ENCODE measurements at places on chromosomes 13 and 19.

DNA sequence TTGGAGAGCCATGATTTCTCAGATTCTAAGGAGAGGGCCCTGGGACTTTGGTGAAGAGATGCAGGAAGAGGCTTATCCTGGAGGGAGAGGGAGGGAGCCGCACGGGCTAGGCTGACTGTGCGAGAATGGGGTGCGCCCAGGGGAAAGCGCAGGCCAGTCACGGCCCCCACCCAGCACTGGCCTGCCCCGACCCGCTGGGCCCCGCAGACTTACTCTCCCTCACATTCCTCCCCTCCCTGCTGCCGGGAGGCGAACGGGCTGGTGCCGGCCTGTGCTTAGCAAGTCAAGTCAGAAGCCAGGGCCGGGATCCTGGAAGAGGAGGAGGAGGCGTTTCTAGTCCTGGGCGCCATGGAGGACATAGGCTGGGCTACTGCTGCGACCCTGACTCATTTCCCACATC is 120.0 kb downstream of the CRYL1 start:
- DNase-seq = no peak

DNA sequence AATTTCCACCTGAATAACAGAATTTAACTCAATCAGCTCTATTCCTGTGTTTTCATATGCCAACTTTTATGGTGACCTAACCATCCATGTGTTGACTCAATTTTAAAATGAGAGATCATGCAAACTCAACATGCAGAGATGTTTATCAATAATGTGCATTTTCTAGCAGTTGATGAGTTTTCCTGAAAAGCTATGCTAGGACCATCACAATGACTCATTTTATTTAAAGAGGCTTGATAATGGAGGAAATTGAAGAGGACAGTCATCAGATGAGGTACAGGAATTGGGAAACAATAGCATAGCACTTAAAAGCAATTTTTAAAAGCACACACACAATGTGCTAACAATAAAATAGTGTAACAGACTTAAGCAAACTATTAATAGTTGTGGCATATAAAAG is 127.1 kb downstream of the VWA8 start:
- no peak for DNase-seq

- no peak for DNase-seq
Measured at GRCh38 chr19:35608251-35608650, 4.3 kb upstream of the HAUS5 start.

DNA sequence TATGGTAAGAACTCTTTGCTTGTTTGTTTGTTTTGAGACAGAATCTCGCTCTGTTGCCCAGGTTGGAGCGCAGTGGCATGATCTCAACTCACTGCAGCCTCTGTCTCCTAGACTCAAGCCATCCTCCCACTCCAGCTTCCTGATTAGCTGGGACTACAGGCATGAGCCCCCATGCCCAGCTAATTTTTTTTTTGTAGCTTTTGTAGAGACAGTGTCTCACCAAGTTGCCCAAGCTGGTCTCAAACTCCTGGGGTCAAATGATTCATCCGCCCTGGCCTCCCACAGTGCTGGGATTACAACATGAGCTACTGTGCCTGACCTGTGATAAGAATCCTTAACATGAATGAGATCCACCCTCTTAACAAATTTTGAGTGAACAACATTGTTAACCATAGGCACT is 183.9 kb upstream of the TSHZ3 start:
- DNase-seq = no peak

GRCh38 chr13:43472980-43473379 is 313.8 kb downstream of the ENOX1 start:
- DNase-seq = no peak

DNA sequence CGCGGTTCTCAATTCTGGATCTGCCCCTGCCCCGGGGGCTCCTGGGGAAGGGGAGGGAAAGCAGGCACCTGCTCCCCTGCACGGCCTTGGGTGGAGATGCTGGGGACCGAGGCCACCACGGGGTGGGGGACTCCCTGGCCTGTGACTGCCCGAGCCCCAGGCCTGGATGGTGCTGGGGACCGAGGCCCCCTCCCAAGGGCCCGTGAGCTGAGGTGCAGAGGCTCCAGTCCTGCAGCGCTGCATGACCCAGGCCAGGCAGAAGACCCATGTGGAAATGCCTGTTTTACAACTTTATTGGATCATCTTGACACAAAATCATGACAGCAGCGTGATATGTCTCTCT is 4.0 kb downstream of the IZUMO4 start:
- no peak for DNase-seq

DNA sequence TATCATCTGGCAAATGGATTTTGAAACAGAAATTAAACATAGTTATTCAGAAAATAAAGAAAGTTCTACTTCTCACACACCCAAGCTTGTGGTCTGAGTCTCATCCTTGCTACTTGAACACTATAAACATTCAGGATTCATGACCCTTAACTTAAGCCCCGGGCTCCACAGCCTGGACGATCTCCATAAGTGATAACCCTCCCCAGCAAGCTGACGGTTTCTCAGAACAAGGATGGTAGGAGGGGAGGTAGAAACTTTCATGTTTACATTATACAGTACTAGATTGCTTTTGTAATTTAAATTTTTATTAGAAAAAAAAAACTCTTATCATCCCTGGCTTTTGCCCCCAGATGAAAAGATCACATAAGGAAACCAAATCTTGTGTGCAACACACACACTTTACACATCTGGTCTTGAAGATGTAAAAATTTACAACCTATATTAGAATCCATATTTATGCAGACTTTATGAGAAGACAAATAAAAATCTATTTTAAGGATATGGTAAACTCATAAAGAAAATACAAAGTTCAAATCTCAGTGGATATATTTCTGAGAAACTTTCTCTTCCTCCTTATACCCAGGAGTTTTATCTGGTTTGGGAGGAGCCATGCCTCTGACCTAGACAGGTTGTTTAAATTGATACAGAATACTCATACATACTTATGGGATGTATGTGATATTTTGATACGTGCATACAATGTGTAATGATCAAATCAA is 20.0 kb upstream of the ATP12A start:
- no peak for DNase-seq

DNA sequence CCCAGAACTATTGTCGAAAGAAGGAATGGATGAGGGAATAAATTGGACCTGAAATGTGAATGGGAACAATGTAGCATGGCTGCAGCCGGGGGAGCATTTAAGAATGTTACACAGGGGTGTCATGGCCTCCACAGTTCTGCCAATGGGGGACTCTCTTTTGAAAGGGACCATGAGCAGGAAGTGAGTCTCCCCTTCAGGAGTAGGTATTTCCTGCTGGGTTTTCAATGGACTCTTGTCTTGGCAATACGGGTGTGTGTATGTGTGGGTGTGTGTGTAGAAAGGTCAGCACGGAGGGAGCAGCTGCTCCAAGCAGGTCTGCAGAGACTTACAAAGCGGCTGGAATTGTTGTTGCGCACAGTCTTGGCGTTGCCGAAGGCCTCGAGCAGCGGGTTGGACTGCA is 24.4 kb downstream of the MYO1F start:
- no peak for DNase-seq

DNA sequence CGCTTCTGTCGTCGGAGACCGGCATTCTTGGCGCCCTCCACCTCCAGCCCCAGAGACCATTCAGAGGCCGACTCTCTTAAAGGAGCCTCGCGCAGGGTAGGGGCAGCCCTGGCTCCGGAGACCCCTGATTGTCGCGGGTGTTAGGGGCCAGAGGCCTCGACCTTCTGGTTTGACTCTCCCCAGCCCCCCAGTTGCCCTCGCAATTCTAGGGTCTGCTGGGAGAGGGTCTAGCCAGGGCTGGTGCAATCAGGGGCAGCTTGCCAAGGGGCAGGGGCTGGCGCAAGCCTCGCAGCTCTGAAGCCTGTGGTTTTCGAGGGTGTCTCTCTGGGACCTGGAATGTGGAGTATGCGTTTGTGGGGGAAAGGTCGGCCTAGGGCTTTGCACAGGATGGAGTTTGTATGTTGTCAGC is 1.6 kb upstream of the SLC7A10 start:
- no peak for DNase-seq

- peak; percentile 18 for DNase-seq
Measured at GRCh38 chr19:3983936-3984583, 1.2 kb downstream of the EEF2 start.

GRCh38 chr13:75393839-75394520 is 88.0 kb downstream of the TBC1D4 start:
- DNase-seq = no peak

DNA sequence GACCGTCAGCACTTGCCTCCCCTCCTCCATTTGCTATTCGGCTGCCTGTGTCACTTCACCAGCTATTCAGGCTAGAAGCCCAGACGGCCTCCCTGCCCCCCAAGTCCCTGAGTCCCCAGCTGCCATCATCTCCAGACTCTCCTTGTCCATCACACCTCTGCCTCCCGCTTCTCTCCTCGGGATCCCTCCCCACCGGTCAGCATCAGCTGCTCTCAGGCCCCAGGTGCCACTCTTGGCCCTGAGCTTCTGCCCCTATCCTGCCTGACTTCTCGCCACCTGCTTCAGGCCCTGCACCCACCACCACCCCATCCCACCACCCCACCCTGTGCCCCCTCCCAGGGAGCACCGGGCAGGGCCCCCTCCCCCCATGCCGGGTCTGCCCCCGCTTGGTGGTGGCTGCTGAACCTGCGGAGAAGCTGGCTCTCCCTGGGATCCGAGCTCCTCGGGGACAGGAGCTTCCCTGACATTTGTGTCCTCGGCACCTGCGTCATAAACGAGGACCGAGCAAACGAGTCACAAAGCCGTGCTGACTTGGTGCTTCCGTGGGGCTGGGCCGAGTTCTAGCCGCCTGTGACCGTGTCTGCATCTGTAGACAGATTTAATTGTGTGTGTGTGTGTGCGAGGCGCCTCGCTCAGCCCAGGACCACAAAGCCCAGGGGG is 70.3 kb upstream of the MCF2L start:
- DNase-seq = no peak

DNA sequence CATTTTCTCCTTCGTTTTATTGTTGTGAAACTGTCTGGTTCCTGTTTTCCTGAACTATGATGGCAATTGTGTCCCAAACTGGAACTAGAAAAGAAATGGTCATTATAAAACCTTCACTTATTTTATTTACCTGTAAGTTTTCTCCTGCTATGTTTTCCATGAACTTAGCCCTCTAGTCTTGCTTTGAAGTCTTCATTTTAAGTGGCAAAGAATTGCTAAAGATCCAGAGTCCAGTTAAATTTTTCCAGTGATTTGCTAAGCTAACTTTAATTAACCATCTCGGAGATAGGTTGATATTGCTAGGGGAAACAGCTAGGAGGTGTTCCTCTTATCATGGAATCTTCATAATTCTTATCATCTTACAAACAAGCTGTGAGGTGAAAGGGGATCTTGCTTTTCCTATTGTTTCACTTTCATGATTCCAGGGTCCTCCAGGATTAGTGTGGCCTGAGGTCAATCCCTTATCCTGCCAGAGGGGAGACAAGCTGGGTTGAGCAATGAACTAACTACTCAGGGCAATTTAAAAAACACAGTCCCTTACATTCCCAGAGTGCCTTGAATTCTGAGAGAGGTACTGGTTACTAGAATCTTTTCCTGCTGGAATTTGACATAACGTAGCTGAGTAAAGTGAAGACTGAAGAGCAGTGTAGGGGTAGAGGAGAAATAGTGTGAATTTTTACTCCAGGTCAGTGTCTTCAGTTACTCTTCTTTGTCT is 112.5 kb downstream of the ESD start:
- DNase-seq = no peak

DNA sequence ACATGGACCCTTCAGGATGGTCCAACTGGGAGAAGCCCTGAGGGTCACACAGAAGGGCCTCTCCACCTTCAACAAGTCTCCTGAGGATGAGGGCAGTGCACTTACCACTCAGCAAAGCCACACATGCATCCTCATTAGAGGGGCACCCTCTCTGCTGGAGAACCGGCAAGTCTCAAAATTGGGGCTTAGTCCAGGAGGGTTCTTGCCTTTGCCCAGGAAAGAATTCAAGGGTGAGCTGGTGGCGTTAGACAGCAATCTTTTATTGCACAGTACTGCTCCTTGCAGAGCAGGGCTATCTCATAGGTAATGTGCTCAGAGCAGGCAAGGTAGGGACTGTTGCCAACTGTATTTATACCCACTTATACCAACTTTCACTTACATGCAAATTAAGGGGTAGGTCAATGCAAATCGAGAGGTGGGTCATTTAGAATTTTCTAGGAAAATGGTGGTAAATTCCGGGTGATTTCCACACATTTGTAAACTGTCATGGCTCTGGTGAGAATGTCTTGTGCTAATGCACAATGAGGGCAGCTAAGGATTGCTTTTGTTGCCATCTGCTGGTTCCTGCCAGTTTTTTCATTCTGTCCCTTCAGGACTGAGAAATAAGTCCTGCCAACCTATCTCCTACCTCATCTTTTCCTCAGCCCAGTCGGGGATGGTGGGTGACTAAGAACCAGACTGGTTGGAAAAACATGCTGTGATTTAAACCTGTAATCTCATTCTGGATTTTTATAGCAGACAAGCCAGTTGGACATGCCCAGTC is 27.8 kb upstream of the IGSF23 start:
- no peak for DNase-seq

DNA sequence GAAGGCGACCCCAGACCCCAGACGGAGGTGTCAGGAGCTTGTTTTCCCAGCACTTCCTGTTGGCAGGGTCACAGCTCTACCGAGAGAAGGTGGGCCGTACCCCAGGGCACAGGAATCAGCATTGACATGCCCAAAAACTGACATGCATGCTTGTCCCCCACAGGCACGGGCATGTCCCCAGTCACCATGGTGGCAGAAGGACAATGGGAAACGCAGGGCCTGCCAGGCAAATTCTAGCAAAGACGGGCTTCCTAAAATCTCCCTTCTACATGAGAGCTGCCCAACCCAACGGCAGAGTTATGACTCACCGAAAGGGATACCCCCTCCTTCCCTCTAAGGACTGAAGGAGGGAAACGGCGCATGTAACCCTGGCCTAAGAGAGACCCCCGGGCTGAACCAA is 18.5 kb downstream of the TSHZ3 start:
- no peak for DNase-seq

DNA sequence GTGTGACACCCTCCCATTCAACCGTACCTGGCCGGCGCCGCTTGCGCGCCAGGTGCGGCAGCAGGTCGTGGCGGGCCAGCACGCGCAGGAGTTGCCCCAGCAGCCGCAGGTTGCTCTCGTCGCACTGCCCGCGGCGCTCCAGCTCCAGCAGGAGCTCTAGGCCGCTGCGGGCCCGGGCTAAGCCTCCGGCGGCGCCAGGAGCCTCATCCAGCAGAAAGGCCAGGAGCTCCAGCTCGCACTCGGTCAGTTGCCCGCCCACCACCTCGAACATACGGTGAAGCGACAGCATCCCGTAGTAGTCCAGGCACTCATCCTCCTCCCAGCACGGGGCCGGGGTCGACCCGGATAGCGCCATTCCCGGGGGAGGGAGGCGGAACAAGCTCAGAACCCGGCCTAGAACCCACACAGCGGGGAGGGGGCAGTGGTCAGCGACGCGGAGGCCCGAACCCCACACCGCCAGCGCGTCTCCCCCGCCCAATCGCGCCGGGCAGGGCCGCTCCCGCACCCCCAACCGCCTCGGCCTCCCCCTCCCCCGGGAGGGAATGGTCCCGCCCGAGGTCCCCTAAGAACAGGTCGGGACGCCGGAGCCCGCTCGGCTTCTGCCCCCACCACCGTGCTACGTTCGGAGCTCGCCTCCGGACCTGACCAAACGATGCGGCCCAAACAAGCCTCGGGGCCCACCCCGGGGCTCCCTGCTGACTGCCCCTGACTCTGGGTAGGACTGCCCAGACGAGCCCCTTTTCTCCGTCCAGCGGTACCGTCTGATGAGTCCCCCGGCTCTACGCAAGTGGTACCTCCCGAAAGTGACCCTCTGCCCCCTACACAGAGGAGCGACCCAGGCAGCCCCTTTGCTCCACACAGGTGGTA is 591 bp downstream of the DEDD2 start:
- peak; percentile 57 for DNase-seq

GRCh38 chr13:32881777-32882145 is 134.5 kb upstream of the KL start:
- DNase-seq = no peak

Data from hematopoietic multipotent progenitor cell treated with erythropoietin and hydrocortisone succinate and interleukin-3 and kit ligand, for 17 days (in vitro differentiated cells).